Retina (tissue), 1 donor: ENCODE measurements at places on chromosomes 11 and 22.

DNA sequence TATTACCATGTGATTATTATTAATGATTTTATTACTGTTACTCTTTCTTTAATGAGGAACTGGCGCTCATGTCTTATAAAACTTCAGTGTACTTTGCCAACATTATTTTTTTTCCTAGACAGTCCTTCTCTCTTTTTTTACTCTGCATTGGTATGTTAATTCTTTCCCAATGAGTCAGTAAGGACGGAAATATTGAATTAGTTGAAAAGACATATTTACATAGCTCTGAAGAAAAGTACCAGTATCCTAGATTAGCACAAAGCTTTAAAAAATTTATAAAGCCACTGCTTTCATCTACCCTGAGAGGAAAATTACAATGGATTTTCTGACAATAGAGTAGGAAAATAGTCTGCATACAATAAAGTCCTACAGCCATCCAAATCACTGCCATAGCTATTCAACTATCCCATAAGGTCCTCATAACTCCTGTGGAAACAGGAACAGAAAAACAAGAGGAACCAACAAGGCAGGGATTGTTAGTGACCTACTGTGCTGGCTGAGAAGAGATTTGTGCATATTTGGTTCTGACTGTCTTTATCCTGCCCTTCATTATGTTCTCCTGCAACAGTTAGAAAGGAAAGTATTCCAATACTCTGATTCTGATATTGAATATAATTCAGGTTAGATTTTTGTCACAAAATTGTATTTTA is 314.4 kb downstream of the AASDHPPT start:
- no peak for DNase-seq

DNA sequence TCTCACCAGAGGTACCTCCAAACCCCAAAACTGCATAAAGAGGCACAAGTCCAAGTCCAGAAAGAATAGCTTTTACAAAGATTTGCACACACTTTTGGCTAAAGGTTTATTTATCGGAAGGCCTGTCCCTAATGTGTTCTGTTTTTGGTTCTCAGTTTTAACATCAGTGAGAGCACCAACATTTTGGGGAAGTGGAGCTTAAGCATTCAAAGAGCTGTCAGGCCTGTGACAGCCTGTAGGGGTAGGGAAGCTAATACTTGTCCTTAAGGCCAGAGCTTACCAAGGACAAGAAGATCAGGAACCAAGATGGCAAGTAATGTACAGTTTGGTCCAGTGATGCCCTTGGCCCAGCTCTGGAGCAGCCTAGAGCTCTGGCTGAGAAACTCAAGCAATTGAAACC is 38.9 kb upstream of the SCUBE2 start:
- DNase-seq: no peak

DNA sequence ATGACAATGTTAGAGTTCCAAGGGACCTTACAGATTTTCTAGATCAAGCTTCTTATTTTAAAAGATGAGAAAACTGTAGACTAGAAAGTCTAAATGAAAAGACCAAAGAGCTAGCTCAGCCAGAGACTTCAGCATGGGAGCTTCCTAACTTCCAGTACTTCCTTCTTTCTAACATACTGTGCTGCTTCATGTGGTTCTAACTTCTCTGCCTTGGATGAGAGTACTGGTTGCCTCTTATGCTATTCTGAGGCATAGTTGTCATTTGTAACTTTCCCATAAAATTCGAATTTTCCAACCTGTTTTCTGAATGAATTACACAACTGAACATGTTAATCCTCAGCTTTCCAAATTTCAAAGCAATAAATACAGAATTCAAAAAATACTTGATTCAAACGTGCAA is 1.8 kb downstream of the MTMR2 start:
- no peak for DNase-seq

DNA sequence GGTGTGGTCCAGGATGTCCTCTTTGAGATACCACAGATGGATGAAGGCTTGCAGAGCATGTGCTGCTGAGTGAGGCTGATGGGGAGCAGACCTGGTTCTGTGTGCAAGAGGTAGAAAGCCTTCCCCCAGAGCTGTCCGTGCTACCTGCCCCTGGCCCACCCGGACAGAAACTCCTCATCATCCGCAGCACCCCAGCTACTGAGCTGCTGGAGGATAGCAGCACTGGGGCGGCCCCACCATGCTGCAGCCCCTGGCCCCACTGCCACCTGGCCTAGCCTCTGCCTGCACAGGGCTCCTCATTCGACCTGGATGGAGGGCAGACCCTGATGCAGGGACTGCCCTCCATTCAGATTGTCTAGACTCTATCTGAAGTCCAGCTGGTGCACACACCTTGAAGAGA is 50.5 kb downstream of the NCAPD3 start:
- DNase-seq: no peak

GRCh38 chr11:65486570-65487466 is 12.0 kb upstream of the MALAT1 start:
- no peak for DNase-seq

- peak; percentile 85 for DNase-seq
Measured at GRCh38 chr11:114091516-114092397, 32.2 kb downstream of the ZBTB16 start.

GRCh38 chr22:36852056-36852973 is 8.5 kb upstream of the NCF4 start:
- no peak for DNase-seq

DNA sequence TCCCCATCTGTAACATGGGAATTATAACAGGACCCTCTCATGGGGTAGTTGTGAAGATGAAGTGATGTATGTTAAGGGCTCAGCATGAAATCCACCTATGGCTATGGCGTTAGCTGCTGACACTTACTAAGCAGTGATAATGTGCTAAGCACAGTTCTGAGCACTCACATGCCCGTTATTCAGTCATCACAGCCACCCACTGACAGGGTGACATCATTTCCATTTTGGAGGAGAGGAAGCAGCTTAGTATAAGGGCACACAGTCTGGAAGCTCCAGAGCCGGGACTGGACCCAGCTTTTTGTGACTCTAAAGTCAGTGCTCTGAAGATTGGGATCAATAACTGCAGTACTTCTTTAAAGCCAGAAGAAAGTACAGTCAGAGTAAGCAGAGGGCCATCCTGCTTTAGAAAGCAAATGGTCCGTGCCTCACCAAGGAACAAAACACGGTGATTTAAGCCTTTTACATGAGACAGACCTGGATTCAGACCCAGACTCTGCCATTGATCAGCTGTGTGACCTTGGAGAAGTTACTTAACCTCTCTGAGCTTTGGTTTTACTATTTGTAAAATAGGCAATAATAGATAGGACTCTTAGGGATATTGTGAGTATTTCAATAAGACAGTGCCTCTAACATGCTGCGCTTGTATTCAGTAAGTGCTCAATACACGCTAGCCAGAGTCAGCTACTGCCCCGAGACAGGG is 61.5 kb downstream of the SGSM1 start:
- no peak for DNase-seq

DNA sequence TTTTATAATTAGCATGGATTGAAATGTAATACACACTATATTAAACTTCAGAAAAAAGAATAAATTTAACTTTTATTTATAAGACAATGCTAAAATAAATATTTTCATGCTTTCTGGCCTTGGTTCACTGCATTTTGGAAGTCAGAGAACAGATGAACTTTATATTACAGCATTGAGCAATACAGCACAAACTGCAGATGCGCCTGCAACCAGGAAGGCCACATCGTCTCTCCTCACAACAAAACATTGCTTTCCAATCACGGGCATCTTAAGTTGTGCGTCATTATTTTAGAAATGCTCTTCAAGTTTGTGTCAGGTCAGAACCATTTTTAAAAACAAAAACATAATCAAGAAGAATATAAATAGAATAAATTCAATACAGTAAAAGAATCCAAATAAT is 89.3 kb upstream of the CEP126 start:
- DNase-seq: no peak

- peak; percentile 13 for DNase-seq
Measured at GRCh38 chr11:7143908-7144307, 55.1 kb downstream of the RBMXL2 start.

DNA sequence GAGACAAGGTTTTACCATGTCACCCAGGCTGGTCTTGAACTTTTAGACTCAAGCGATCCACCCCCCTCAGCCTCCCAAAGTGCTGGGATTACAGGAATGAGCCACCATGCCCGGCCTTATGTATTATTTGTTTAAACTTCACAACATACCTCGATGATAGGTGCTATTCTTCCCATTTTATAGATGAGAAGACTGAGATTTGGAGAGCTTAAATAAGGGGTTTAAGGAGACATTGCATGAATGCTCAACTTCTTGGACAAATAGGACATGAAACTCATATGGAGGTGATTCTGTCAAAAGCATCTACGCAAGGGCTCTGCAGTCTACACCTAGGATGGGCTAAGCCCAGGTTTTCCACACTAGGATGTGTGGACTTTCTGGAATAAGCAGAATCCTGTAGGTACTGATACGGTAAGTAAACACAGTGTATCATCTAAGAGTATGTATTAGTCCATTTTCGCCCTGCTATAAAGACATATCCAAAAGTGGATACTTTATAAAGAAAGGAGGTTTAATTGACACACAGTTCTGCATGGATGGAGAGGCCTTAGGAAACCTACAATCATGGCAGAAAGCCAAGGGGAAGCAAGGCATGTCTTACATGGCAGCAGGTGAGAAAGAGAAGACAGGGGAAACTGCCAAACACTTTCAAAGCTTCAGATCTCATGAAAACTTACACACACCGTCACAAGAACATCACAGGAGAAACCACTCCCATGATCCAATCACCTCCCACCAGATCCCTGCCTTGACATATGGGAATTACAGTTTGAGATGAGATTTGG is 62.8 kb upstream of the CAPRIN1 start:
- DNase-seq: no peak

DNA sequence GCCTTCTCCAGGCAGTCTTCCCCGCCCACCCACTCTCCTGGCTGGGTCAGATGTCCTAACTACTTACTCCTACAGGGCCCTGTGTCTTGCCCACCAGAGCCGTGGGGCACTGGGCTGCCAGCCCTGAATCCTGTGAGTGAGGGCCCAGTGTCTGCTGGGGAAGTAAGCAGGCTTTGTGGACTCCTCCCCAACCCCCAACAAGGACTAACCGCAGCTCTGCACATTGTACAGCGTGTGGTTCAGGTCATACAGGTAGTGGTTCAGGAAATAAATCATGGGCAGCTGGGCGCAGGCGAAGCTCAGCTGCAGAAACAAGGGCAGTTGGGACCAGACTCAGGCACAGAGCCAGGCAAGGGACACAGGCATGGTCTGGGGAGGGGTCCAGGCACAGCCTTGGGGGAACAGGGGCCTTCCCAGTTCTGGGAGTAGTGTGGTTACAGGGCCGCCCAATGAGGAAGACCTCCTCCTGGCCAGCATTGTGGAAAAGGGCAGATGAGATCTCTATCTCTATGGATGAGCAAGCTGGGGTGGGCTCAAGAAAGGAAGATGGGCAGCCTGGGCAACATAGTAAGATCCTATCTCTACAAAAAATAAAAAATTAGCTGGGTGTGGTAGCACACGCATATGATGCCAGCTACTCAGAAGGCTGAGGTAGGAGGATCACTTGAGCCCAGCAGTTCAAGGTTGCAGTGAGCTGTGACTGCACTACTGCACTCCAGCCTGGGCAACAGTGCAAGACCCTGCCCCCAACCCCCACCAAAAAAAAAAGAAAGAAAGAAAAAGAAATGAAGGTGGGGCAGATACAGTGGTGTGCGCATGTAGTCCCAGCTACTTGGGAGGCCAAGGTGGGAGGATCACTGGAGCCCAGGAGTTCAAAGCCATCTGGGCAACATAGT is 5.5 kb downstream of the UNC93B1 start:
- DNase-seq: no peak

- no peak for DNase-seq
Measured at GRCh38 chr11:86800960-86801272, 574 bp downstream of the PRSS23 start.

- DNase-seq: no peak
Measured at GRCh38 chr11:113562981-113563461, 87.8 kb upstream of the DRD2 start.

- no peak for DNase-seq
Measured at GRCh38 chr11:74055938-74056337, 47.1 kb upstream of the UCP3 start.

DNA sequence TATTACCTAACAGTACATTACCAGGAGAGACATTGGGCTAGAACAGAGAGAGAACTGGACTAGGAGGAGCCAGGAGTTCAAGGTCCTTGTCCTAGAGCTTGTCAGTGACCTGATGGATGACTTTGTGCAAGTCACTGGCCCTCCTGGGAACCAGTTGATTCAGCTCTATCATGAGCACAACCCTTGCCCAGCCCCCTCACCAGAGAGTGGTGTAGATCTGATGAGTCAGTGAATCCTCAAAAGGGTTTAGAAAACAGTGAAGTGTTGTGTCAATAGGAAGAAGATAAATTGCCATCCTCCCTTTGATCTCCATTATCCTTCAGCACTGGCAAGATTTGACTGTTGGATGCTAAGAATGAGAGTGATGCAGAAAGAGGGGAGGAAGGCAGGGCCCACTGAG is 24.3 kb downstream of the NEU3 start:
- no peak for DNase-seq

- no peak for DNase-seq
Measured at GRCh38 chr22:27046603-27047002, 389.2 kb downstream of the MIAT start.

GRCh38 chr22:31748490-31748889 is 1.4 kb downstream of the PRR14L start:
- no peak for DNase-seq

DNA sequence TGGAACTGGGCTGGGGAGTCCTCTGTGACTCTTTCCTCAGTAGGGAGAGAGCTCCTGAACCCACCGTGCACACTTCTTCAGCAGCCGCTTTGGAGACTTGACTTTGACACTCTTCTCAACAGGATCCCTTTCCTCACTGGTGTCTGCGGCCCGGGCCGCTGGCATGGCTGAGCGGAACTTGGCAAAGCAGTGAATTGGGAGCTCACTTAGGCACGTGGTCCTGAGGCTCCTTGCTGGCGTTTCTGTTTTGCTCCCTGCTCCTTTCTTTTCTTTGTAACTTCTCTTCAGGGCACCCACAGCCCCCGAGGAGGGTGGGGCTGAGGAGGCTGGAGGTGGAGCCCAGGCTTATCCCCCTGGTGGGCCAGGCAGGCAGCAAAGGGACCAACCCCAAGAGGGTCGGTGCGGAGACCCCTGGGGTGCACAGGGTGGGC is 8.4 kb upstream of the KCNQ1OT1 start:
- no peak for DNase-seq

DNA sequence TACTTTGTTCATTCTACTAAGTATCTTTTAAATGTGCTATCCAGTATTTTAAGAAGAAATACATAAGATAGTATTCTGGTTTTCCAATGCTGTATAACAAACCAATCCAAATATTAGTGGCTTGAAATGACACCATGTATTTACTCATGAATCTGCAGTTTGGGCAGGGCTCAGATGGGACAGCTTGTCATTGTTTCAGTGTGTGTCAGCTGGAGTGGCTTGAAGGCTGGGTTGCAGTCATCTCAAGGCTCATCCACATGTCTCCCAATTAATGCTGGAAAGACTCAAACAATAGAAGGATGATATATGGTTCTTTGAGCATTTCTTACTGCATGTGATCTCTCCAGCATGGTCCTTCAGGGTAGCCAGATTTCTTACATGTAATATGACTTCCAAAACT is 146.2 kb downstream of the ARHGAP42 start:
- DNase-seq: no peak

DNA sequence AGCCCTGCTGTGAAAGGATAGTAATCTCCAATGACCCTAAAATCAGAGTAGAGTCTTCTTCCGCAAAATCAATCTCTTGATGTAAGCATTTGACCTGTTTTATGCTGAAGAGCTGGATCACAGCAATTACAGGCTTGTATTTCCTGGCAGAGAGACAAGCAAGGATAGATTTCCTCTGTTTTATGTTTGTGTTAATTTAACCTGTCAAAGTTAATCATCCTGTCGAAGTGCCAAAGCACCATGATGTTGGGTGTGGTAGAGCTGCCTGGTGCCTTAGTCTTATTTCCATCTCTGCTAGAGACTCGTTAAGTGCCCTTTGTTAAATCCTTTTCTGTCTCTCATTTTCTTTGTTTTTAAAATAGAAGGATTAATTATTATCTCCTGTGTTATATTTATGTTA is 248.1 kb downstream of the CNTN5 start:
- peak; percentile 36 for DNase-seq
